ENCODE measurements at places on chromosomes 2 and 18. TPM values are rescaled to one million over a fixed set of nuclear protein-coding genes. Genes with fewer than 3 reads are reported as not detected.

GRCh38 chr2:13143451-13143850, 426.7 kb downstream of the TRIB2 start:
- no peaks in the 10 kb centered on the region for H3K27me3 ChIP-seq
- no peaks in the 10 kb centered on the region for H3K4me1 ChIP-seq
- H3K36me3 ChIP-seq: no peaks in the 10 kb centered on the region
- no peak overlapping the region for H3K4me3 ChIP-seq

DNA sequence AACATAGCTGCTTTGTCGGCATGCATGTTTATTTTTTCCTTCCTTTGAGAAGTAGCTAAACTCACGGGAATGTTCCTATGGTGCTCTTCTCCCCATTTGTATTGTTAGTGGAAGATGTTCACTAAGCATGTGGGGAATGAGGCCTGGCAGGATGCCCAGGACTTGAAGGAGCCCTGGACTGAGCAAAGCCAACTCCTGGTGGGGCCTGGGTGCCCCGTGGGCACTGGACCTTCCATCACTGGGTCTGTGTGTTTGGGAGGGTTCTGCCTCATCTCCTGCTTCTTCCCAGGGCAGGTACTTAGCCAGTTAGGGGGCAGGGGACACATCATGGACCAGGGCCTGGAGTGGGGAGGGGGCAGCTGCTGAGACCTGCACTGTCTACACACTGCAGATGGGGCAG, 49.3 kb downstream of the ACAA2 start:
- no peak for DNase-seq
- H3K4me1 ChIP-seq: no peaks in the 10 kb centered on the region
- H3K4me3 ChIP-seq: no peak overlapping the region
- H3K27ac ChIP-seq: no peak overlapping the region
- no peaks in the 10 kb centered on the region for H3K36me3 ChIP-seq

The TNS1 gene
- total RNA-seq: 6.2 TPM

DNA sequence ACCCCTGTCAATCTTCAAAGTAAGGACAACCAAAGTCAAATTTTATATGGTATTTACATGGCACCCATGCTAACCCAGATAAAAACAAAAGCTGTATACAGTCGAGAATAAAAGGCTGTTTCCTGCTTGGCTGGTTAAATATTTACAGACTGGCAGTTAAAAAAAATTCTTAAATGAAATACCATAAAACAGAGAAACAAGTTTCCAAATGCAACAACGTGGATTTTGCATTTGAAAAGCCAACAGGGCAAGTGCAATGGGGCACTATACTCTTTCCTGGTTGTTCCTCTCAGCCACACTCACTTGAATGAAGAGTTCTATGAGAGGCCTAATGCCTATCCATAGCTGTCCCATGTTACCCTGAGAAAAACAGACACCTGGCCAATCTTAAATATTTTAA, 6.1 kb upstream of the NR4A2 start:
- no peaks in the 10 kb centered on the region for H3K36me3 ChIP-seq
- H3K4me3 ChIP-seq: peak overlapping the region; percentile 71
- H3K4me1 ChIP-seq: peaks cover 55% of the 10 kb centered on the region
- peak overlapping the region; percentile 99 for H3K27ac ChIP-seq
- H3K27me3 ChIP-seq: no peaks in the 10 kb centered on the region

- no peaks in the 10 kb centered on the region for H3K27me3 ChIP-seq
- H3K4me3 ChIP-seq: no peak overlapping the region
- no peak overlapping the region for H3K27ac ChIP-seq
- no peaks in the 10 kb centered on the region for H3K4me1 ChIP-seq
- H3K36me3 ChIP-seq: peaks cover 1% of the 10 kb centered on the region
- no peak for DNase-seq
Measured at GRCh38 chr2:219168932-219169331, 897 bp downstream of the SLC23A3 start.

The SLC30A3 gene
- total RNA-seq: 20.5 TPM

The CHST9 gene
- total RNA-seq: not detected

DNA sequence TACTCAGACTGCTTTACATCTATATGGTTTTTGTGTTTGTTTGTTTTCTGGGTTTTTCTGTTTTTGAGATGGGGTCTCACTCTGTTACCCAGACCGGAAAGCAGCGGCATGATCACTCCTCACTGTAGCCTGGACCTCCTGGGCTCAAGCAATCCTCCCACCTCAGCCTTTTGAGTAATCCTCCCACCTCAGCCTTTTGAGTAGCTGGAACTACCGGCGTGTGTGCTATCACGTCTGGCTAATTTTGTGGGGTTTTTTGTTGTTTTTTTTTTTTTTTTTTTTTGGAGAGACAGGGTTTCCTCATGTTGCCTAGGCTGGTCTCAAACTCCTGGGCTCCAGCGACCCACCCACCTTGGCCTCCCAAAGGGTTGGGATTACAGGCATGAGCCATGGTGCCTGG, 9.1 kb downstream of the MAP3K2 start:
- no peak overlapping the region for H3K4me3 ChIP-seq
- no peak overlapping the region for H3K27ac ChIP-seq
- H3K36me3 ChIP-seq: no peaks in the 10 kb centered on the region
- no peaks in the 10 kb centered on the region for H3K4me1 ChIP-seq

The HOXD9 gene
- not detected for total RNA-seq

GRCh38 chr2:170216981-170217380, 39.0 kb downstream of the MYO3B start:
- no peaks in the 10 kb centered on the region for H3K36me3 ChIP-seq
- H3K4me3 ChIP-seq: no peak overlapping the region
- H3K27me3 ChIP-seq: no peaks in the 10 kb centered on the region

DNA sequence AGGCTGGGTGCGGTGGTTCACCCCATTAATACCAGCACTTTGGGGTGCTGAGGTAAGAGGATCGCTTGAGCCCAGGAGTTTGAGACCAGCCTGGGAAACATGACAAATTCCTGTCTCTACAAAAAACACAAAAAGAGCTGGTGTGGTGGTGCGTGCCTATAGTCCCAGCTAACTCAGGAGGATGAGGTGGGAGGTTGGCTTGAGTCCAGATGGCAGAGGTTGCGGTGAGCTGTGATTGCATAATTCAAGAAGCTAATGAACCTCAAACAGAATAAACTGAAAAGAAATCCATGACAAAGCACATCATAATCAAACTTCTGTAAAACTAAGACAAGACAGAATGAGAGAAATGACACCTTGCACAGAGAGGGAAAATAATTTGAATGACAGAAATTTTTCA, 54.8 kb downstream of the SEMA4F start:
- no peak for DNase-seq
- no peaks in the 10 kb centered on the region for H3K4me1 ChIP-seq
- no peaks in the 10 kb centered on the region for H3K27me3 ChIP-seq
- H3K36me3 ChIP-seq: no peaks in the 10 kb centered on the region

The WNT6 gene
- 1.4 TPM for total RNA-seq

DNA sequence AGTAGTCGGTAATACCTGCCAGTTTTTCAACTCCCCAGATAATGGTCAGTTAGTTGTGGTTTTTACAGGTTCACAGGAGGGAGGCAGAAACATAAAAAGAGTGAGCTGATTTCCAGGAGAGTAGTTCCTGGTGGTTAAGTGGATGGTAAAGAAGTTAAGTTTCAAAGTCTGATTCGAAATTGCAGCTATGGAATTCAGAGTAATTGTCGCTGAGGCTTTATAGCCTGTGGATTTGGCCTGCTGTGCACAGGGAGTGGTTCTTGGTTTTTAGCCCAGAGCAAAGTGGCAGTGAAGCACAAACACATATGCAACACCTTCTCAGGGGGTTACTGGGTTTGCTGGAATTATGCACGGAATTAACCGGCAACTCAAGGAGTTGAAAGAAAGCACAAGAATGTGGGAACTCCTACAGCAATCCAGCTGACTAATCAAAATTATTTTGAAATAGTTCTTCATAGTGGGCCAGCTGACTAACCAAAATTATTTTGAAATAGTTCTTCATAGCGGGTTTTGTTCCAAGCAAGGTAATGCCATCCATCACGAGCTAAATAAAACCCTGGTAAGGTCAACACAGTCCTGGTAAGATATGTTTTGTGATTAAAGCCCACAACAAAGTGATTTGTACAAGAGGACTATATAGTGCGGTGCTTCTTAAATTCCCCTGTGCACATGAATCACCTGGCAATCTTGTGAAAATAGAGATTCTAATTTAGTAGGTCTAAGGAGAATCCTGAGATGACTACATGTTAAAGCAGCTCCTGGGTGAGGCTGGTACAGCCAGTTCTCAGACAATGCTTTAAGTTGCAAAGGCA, 94.4 kb downstream of the SGPP2 start:
- peaks cover 14% of the 10 kb centered on the region for H3K4me1 ChIP-seq
- peak; percentile 10 for DNase-seq
- H3K27me3 ChIP-seq: peaks cover 15% of the 10 kb centered on the region
- no peaks in the 10 kb centered on the region for H3K36me3 ChIP-seq

- H3K27ac ChIP-seq: no peak overlapping the region
- no peaks in the 10 kb centered on the region for H3K4me1 ChIP-seq
- H3K4me3 ChIP-seq: no peak overlapping the region
- DNase-seq: peak; percentile 48
Measured at GRCh38 chr18:9147440-9148202, 11.0 kb downstream of the ANKRD12 start.

- no peaks in the 10 kb centered on the region for H3K27me3 ChIP-seq
- DNase-seq: no peak
- H3K27ac ChIP-seq: no peak overlapping the region
- no peak overlapping the region for H3K4me3 ChIP-seq
- H3K36me3 ChIP-seq: peaks cover 67% of the 10 kb centered on the region
Measured at GRCh38 chr18:36160959-36161371, 26.3 kb upstream of the MOCOS start.

DNA sequence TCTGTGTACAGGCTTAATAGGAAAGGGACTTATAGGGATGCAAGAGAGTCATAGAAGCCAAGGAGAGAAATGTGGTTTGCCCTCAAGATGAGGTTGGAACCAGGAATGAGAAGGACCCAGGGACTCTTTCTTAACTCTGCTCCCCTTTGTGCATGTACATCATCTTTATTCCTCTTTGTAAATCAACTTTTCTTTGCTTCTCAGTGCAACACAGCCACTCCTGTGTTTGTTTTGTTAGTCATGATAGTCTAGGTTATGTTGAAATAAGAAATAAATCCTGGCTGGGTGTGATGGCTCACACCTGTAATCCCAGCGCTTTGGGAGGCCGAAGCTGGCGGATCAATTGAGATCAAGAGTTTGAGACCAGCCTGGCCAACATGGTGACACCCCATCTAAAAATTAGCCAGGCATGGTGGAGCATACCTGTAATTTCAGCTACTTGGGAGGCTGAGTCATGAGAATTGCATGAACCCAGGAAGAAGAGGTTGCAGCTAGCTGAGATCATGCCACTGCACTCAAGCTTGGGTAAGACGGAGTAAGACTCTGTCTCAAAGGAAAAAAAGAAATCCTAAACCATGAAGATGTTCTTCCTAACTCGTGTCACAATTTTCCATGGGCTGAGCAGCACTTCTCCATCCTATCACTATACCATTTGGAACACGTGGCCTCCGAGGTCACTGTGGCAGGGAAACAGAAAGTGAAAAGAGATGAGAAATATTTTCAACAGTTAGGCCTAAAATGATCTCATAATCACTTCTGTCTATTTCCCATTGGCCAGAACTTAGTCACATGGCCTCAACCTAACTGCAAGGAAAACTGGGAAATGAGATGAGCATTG, 73.0 kb upstream of the TMEM17 start:
- peaks cover 31% of the 10 kb centered on the region for H3K36me3 ChIP-seq
- DNase-seq: peak; percentile 77
- no peaks in the 10 kb centered on the region for H3K27me3 ChIP-seq
- no peak overlapping the region for H3K4me3 ChIP-seq

DNA sequence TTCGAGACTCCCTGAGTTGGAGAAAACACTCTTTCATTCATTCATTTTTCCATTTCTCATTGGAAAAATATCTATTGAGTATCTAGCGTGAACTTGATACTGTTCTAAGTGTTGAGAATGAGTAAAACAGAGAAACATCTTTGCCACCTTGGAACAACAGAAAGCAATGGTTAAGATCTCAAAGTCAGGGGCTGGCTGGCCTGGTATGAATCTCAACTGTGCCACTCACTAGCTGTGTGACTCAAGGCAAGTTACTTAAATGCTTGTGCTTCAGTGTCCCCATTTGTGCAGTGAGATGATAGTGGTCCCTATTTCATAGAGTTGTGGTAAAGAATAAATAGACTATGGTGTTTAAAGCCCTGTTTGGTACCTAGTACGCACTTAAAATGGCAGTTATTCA, 415.2 kb downstream of the NBAS start:
- no peak for DNase-seq
- no peak overlapping the region for H3K4me3 ChIP-seq
- 0 out of 2 replicates have a peak, but pooled peaks cover 4% of the 10 kb centered on the region for H3K27me3 ChIP-seq
- H3K4me1 ChIP-seq: no peaks in the 10 kb centered on the region
- no peaks in the 10 kb centered on the region for H3K36me3 ChIP-seq
- H3K27ac ChIP-seq: no peak overlapping the region

DNA sequence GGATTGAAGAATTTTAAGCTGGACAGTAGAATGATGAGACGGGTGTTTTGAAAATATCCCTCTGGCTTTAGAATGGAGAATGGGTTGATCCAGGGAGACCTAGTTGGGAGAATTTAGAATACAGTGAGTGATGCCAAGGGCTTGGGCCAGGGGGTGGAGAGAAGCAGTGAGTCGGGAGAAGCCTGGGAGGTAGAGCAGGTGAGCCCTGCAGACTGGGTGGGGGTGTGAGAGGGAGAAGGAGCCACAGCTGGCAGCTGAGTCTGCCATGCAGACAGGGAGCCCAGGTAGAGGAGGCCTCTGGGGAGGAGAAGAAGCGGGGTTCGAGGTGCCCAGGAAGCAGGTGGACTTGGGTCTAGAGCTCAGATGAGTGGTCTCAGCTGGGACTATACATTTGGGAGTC, 18.2 kb downstream of the CREG2 start:
- no peak overlapping the region for H3K27ac ChIP-seq
- H3K4me1 ChIP-seq: no peaks in the 10 kb centered on the region
- no peak for DNase-seq
- no peaks in the 10 kb centered on the region for H3K36me3 ChIP-seq

GRCh38 chr2:21257621-21258020, 133.9 kb downstream of the TDRD15 start:
- DNase-seq: no peak
- no peaks in the 10 kb centered on the region for H3K4me1 ChIP-seq
- H3K4me3 ChIP-seq: no peak overlapping the region
- no peaks in the 10 kb centered on the region for H3K36me3 ChIP-seq
- no peaks in the 10 kb centered on the region for H3K27me3 ChIP-seq

DNA sequence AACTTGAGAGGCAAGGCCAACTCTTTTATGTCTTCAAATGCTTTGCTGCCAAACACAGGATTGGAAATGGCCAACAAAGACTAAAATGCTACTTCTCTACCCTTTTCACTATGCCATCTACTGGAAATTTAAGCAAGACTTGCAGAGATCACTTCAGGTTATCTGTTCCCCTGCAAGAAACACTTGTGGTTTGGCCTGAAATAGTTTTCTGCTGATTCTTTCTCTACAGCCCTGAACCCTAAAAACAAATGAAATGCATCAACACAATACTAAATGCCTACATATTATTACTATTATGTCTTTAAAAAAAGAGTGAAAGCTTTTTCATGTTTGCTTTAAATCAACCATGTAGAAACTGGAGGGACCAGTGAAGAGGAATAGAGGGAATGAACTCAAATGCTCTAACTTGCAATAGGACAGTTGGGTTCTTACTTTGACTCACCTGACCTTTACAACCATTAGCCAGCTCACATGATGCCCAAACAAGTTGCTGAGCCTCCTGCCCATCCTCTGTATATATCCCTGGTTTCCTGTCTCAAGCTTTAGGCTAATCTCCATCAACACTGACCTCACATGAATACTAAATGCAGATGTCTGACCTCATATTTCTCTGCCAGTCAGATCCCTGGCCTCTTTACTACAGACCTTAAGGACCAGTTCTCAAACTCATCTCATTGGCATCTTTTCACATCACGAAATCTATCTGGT, 17.5 kb upstream of the ADAM17 start:
- no peaks in the 10 kb centered on the region for H3K27me3 ChIP-seq
- DNase-seq: no peak
- H3K4me1 ChIP-seq: peaks cover 20% of the 10 kb centered on the region
- no peaks in the 10 kb centered on the region for H3K36me3 ChIP-seq
- no peak overlapping the region for H3K27ac ChIP-seq

The MDH1B gene
- 3.7 TPM for total RNA-seq
